ENCODE measurements at places on chromosomes 7 and 10. TPM values are rescaled to one million over a fixed set of nuclear protein-coding genes. Genes with fewer than 3 reads are reported as not detected.

- DNase-seq = no peak
Observed at GRCh38 chr10:5470062-5470751, 29.2 kb downstream of the CALML5 start.

- peak; percentile 71 for DNase-seq
Observed at GRCh38 chr7:6160191-6160623, 112.2 kb downstream of the CYTH3 start.

DNA sequence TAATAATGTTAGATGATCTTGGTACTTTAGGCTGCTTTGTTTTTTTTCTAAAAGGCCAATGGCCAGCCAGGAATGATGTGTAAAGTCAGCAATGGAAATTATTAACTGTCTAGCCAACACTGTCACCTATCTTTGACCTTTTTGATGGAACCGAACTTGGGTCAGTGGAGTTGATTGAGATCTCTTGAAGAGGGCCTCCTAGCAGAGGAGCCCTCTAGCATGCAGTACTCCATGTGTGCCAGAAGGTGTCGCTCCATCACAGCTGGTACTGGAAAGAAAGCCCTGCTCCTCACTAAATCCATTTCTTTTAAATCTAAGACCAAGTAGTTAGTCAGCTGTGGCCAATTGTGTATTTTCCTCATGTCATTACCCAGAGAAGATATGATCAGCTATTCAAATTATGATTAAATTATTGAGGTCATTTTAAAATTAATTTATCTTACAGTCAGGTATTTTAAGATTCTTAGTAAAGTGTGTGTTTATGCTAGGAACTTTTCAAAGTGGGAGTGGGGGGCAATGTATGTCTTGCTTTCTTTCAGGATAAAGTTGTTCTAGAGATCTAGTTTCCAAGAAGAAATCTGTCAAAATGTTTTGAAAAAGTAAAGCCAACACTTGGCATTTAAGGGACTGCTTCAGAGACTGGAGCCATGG is 33.1 kb upstream of the CROT start:
- no peak for DNase-seq

COL28A1 gene
- polyA plus RNA-seq = 0.35 TPM

CPVL gene
- 85.5 TPM for polyA plus RNA-seq
